ENCODE measurements at places on chromosomes 2 and 18.

- DNase-seq: no peak
These were observed 380.3 kb downstream of the NRXN1 start for GRCh38 chr2:50651676-50652075.

GRCh38 chr2:188993247-188993646 lies 19.1 kb downstream of the COL3A1 start:
- DNase-seq: no peak

DNA sequence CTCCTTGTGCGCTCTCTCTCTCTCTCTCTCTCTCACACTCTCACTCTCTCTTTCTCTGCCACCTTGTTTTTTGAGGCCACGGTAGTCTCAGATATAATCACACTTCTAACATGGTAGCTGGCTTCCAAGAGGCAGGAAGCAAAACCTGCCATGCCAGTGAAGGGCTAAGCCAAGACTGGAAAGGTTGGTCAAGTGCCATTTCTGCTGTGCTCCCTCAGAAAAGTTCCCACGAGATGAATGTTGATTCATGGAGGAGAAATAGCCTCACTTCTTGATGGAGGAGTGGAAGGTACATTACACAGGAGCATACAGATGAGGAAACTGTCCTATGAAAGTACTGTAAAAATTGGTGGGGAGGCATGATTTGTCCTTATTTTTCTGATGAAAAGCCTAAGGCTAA lies 237.9 kb downstream of the XIRP2 start:
- DNase-seq: no peak

GRCh38 chr2:166803373-166804000 lies 84.8 kb upstream of the XIRP2 start:
- no peak for DNase-seq

GRCh38 chr2:23545396-23545795 lies 160.4 kb downstream of the KLHL29 start:
- no peak for DNase-seq

- DNase-seq: no peak
These were observed 284 bp downstream of the TIMM21 start for GRCh38 chr18:74148543-74149070.

DNA sequence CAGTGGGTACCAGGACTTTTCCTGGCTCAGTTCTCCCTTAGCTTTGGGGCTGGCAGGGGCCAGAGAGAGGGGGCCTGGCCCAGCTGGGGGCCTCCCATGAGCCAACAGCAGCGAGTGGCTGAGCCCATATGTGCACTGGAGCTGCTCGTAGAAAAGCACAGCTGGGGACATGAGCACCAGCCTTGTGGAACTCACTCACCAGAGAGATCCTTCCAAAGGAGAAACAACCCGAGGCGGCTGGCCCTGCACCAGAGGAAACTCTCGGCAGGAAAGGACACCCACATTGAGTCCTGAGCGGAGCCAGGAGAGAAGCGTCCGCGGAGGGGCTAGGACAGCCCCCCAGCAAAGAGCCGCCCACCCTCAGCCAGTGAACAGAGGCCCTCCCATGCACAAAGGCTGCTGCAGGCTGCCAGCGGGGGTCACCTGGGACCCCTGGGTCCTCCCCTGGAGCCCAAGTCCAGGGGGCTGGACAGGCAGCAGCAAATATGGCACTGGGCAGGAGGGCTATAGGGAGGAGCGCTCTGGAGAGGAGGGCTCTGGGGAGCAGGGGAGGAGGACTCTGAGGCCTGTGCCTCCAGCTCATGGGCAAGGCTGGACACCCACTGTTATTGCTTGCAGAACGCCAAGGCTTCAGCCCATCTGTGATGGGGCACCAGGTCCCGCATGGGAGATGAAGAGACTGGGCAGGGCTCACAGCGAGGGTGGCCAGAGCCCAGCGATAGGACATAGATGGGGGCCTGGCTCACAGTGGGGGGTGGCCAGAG lies 42.1 kb upstream of the SNED1 start:
- DNase-seq: no peak

GRCh38 chr2:85503168-85503850 lies 35.7 kb upstream of the MAT2A start:
- no peak for DNase-seq

DNA sequence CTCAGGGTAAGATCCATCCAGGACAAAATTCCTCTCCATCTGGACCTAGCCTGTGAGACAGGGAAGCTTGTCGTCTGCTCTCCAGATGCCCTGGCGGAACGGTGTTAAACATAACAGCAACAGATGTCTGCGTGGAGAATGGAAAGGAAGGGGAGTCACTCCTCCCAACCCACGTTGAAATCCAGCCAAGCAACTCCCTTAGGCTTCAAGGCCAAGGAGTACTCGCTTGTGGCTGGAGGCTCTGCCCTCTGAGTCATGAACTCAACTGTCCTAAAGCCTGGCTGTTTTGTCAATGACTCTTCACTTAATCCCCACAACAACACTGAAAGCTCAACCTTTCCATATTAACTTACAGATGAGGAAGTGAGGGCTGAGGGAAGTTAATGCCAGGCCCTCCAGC lies 42.2 kb downstream of the TPO start:
- no peak for DNase-seq

GRCh38 chr2:144414324-144414845 lies 105.5 kb downstream of the ZEB2 start:
- DNase-seq: no peak

DNA sequence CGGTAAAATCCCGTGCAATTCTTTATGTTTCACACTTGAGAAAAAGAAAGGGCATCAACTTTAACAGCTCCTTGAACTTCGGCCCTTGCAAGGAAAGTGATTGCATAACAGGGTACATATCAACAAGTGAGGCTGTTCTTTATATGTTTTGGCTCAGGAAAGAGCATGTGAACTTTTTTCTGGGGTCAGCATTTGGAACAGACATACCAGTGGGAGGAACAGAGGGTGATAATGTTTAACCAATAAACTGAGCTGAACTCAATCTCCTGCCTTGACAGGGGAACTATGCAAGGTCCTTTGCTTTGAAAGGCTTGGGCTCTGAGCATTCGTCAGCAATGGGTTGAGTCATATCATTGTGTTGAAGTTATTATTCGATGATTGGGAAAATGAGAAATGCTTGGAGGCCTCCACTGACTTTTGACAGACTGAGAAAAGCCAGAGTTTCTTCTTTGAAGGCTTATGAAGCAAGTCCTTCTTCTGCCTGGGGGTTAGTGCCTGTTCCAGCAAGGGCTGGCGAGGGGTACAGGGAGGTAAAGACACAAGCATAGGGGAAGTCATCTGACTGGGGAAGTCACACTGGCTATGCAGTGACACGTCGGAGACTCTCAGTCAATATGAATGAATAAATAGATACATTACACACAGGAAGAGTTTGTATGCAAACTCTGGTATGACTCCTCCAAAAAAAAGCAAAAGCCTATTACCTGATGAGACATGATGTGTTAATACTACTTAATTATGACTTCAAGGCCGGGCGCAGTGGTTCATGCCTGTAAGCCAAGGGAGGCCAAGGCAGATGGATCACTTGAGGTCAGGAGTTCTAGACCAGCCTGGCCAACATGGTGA lies 57.2 kb downstream of the CYB5A start:
- no peak for DNase-seq

- no peak for DNase-seq
These were observed 4.0 kb downstream of the YES1 start for GRCh38 chr18:808086-808485.

GRCh38 chr2:55511508-55512124 lies 7.9 kb upstream of the CFAP36 start:
- DNase-seq: no peak

DNA sequence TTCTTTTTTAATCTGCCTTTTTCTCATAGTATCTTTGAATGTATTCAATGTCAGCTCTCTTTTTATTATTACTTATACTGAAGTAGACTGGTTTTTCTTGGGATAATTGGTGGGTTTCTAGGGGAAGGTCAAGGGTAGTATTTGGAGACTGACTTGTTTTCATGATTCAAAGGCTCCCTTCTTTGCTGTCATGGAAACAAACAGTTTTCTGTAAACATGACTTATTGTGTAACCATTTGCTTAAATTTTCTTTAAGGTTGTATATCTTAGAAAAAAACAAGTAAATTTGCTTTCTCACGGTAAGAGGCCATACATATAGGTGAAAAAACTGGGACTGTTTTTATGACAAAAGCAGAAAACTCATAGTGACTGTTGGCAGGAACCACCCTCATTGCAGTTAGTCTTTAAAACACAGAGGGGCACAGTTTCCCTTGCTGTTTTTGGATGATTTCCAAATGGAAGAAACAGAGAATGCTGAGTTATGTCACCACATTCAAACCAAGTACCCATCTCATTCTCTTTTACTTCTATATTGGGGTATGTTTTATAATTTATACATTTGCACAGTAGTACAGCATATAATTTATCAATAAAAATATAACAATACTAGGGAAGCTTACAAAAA lies 5.8 kb upstream of the RDH14 start:
- DNase-seq: no peak

DNA sequence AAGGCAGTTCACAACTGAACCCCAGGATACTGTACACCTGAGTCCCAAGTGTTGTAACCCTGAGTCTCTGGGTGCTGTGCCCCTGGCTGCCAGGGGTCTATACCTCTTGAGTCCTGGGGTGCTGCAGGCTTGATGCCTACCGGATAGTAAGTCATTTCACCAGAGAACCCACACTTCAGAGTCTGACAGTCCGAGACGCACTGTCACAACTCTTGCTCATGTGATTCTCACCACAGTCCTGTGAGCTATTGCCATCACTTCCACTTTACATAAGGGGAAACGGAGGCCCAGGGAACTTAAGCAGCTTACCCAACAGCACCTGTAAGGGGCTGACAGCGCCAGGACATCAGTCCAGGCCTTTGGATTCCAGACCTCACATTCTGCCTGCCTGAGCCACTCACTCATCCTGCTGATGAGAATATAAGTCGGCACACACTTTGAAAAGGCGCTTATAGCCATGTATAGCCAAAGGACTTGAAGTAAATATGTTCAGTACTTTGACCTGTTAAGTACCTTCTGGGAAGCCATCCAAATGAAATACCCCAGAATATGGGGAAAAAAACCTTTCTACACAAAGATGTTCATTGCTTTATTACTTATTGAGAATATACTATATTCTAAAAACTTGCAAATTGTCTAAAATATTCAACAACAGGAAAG lies 180.7 kb upstream of the ID2 start:
- no peak for DNase-seq

DNA sequence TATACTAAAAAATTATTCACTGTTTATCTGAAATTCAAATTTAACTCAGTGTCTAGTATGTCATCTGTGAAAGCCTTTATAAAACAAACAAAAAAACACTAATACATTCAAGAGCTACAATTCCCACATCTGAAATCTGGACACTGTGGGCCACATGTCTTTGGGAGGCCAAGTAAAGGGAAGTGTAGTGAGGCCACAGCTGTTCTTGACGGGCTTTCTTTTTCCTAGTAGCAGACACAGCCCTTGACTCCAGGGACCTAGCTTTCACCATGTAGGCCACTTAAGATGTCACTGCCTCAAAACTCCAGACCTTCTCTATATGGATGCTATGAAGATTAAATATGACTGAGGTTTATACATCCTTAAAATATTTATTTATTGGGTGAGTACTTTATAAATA lies 91.1 kb downstream of the RBMS1 start:
- DNase-seq: no peak

- DNase-seq: no peak
These were observed 79.2 kb upstream of the CDH2 start for GRCh38 chr18:28256166-28256565.

GRCh38 chr2:100817388-100817985 lies 2.5 kb upstream of the NPAS2 start:
- DNase-seq: no peak

GRCh38 chr2:68110102-68110501 lies 47.3 kb upstream of the C1D start:
- DNase-seq: no peak

- no peak for DNase-seq
These were observed 599.9 kb downstream of the TMEM182 start for GRCh38 chr2:103361712-103362111.

- no peak for DNase-seq
These were observed 820.5 kb upstream of the POU3F3 start for GRCh38 chr2:104033399-104033798.

DNA sequence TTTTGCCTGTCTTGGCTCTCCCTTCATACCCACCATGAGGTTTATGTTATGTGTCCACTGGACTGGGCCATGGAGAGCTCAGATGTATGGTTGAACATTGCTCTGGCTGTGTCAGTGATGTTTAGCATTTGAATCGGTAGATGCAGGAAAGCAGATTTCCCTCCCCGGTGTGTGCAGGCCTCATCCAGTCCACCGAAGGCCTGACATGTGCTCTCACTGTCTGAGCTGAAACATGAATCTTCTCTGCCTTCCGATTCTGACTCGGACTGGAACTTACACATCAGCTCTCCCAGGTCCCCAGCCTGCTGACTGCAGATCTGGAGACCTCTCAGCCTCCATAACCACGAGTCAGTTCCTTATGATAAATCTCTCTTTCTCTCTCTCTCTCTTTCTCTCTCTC lies 72.4 kb upstream of the SLC66A3 start:
- no peak for DNase-seq

DNA sequence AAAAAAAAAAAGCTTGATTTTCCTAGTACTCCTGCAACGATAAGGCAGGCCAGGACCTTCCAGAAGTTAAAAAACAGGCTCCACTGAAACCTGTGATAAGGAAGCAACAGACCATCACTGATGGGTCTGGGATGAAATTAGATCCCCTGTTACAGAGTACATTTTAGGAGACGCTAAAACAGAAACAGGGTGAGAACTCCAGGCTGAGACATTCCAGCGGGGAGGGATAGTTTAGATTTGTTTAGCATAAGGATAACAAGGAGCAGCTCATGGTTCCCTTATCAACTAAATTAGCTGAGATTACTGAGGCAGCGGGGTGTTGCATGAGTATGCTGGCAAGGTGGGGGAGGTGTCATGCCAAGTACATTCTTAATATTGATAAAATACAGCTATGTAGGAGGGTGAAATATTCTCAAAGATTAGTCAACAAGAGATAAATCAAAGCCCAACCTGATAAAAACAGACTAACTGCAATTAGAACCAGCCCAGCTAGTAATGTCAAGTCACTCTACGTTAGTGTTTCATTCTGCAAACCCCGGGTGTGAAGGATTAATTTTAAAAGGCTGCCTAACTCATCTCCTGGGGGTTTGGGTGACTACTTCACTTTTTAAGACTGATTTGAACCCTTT lies 75.0 kb upstream of the BZW1 start:
- DNase-seq: no peak

- no peak for DNase-seq
These were observed 65.3 kb downstream of the CCDC93 start for GRCh38 chr2:117948615-117949014.

DNA sequence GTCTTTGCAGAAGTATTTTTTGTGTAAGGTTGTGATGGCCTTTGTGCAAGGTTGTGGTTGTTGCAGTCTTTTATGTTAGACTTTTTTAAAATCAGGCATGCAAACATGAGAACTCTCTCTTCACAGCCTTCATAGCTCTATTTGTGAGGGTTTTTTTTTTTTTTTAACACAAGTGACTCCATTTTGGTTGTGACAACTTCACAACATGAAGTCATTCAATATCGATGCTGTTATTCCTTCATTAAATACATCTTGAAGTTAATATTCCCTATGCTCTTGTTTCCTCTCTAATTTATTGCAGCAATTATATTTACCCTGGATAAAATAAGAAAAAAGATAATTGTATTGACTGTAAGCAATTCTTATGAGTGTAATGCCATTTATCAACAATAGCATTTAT lies 35.5 kb downstream of the DHRS9 start:
- DNase-seq: no peak

GRCh38 chr2:201261906-201262305 lies 1.6 kb downstream of the CASP8 start:
- DNase-seq: no peak

GRCh38 chr18:46001892-46002291 lies 34.8 kb upstream of the EPG5 start:
- DNase-seq: no peak

GRCh38 chr2:39304200-39304599 lies 60.4 kb upstream of the CDKL4 start:
- DNase-seq: no peak

- DNase-seq: no peak
These were observed 29.6 kb downstream of the ARHGAP15 start for GRCh38 chr2:143158551-143159485.

All from activated CD4-positive, CD25-positive, alpha-beta regulatory T cell treated with anti-CD3 and anti-CD28 coated beads, Interleukin-2, amount 50 U/mL, for 72 hours (primary cell).